ENCODE measurements at places on chromosomes 12 and 14.

- no peak for DNase-seq
These were observed 97.1 kb downstream of the C2CD5 start for GRCh38 chr12:22447223-22447622.

- DNase-seq, result peak; percentile 59
These were observed 149.9 kb upstream of the BTG1 start for GRCh38 chr12:92295523-92295922.

GRCh38 chr14:89430391-89431236 is 13.6 kb upstream of the FOXN3 start:
- no peak for DNase-seq

DNA sequence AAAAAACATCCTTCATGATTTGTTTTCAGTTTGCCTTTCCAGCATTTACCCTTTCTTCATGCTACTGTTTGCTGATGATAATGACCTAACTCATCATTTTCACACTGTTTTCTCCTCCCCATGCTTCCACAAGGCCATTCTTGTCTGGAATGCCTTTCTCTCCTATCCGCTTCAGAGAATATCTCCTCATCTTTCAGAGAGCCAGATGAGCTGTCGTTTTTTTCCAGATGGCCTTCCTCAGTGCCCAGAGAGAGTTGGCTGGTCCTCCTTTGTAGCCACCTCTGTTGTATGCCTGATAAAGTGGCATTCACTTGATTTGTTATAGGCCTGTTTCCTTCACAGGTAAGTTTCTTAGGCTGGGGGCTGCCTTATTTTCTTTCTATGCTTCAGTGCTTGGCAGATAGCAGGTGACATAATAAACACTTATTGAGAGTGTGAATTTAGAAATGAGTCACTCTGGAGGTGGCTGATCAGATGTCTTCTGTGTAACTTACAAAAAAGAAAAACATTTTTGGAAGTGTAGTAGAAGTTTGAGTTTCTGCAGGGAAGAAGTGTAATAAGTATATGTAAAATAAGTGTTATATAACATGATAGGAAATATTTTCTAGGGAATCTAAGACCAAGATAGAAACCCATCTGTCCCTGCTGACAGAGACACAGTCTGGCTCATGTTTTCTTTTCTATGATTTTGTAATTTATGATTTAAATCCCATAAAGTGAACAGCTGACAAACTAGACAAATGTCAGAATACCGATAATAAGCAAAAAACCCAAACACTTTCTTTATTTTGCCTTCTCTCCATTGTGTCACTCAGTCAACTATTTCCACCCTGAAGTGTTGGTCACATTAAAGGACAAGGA is 174.5 kb downstream of the DACT1 start:
- DNase-seq, result no peak

DNA sequence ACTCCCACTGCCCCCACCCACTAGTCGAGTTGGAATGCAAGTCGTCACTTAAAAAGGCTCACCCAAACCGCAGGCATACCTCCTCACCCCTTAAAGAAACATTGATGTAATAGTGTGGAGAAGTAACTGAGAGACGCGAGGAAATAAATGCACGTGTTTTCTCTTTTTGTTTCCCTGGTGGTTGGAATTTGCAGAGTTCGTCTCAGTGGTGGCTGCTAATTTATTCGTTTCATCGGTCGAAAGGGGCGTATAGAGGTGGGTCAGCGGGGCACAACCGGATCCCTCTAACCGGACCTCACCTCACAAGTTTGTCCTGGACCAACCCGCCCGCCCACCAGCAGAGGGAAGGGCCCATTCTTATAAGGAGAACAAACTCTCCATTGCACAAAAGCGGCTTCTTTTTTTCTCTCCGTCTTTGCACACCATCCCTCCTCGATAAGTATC is 5.0 kb upstream of the NPAS3 start:
- peak; percentile 68 for DNase-seq

DNA sequence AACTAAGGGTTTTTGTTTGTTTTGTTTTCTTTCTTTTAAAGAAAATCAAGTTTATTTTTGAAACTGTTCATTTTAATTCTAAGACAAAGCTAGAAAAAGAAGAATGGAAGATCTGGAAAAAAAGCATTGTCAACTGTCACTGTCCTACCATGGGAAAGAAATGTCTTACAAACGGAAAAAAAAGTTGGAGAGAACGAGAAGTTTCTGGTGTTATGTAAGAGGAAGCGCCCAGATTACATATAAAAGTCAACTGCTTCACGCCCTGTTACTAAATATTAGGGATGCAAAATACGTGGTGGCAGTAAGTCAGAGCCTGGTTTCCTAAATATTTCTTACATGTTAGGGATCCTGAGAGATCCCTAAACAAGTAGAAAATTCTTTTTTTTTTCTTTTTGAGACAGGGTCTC is 14.3 kb upstream of the FBXL14 start:
- no peak for DNase-seq

- peak; percentile 67 for DNase-seq
These were observed 31.6 kb downstream of the KLRD1 start for GRCh38 chr12:10339053-10339840.

GRCh38 chr14:21003788-21004346 is 4.8 kb downstream of the SLC39A2 start:
- no peak for DNase-seq

DNA sequence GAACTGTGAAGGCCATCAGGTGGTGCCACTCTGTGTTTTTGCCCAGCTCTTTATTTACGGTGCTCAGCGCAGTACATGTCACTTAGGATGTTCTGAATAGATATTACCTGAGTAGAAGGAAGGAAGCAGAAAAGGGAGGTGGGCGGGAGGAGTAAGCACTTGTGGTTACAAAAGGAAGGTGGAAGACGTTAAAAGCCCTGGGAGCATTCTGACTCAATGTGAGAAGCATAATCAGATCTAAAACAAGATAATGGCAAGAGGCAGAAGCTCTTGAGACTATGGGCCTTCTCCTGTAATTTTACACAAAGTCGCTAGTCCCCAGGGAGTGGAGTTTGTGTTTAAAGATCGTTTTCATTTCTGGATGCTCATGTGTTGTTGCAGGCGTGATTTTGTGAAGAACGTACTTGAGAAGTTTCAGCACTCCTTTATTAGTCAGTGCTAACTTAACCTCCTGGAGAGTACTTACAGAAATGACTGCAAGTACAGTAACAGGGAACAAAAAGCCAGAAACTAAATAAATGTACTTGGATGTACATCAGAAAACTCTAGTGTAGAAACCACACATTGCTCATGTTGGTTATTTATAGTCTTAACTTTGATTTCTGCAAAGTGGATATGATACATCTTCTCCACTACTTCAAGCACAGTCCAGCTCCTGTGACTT is 1523.5 kb downstream of the AACS start:
- DNase-seq, result no peak

- DNase-seq, result no peak
These were observed 7.4 kb downstream of the PRIMA1 start for GRCh38 chr14:93780813-93781400.

DNA sequence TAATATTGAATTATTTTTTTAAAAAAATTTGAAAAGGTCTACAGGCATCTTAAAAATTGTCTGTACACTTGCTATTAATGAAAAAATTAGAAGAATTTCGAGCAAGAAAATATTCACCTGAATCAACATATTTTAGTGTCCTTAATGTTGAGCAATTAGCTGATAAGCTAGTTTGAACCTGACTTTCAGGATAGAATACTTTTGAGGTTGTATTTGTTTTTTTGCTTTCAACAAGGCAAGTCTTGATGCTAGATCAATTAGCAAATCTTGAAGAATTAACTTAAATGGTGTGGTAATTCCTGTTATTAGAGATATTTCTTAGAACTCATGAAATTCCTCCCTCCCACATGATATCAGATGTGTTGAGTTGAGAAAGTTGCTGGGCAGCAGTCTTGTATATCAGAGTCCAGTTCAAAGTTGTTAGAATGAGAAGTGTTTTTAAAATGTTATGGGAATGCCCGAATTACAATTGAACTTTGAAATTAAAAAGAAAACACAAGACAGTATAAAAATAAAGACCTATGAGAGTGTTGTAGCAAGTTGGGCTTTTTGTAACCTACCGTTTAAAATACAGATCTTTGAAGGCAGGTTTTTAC is 119.2 kb downstream of the TRMT5 start:
- DNase-seq, result no peak

DNA sequence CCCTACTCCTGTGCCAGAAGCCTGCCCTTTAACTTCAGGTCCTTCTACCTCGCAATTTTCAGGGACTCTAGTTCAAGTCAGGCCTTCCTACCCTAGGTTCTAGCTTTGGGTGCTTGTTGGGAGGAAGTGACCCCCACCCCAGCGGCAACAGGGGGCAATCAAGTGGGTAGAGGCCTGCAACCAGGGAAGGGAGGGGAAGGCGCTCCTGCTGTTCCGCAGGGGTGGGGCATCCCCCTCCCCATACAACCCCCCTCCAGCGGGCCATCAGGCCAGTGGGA is 204 bp upstream of the PRPH start:
- no peak for DNase-seq

- no peak for DNase-seq
These were observed 56.4 kb downstream of the GLT1D1 start for GRCh38 chr12:128909653-128910052.

GRCh38 chr14:102154821-102155549 is 15.3 kb downstream of the WDR20 start:
- DNase-seq, result peak; percentile 52

DNA sequence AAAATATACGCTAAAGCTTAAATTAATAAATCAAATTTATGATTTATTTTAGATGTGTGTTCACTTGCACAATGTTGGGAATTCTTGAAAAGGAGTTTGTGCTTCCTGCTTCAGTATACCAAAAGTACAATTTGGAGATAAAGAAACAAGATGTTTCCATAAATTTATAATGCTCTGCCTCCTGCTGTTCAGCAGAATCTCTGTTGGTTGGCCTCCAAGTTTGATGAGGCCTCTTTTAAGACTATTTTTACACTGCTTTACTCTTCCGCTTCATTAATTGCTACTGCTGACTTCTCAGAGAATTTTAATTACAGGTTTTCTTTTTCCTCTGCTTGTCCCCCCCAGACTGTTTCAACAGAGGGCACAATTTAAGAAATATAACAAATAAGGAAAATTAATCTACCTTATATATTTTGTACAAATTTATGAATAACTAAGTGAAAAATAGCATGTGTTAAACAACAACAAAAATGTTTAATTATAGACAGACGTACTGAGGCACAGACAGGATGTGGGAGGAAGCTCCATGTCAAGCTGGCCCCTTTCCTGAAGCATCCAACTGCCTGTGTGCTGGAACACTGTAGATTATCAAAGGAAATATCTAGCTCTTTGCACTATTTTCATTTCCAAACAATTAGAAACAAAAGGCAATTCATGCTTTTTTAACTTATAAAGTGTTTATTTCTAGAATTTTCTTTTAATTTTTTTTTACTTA is 83.9 kb downstream of the PIK3C2G start:
- no peak for DNase-seq

DNA sequence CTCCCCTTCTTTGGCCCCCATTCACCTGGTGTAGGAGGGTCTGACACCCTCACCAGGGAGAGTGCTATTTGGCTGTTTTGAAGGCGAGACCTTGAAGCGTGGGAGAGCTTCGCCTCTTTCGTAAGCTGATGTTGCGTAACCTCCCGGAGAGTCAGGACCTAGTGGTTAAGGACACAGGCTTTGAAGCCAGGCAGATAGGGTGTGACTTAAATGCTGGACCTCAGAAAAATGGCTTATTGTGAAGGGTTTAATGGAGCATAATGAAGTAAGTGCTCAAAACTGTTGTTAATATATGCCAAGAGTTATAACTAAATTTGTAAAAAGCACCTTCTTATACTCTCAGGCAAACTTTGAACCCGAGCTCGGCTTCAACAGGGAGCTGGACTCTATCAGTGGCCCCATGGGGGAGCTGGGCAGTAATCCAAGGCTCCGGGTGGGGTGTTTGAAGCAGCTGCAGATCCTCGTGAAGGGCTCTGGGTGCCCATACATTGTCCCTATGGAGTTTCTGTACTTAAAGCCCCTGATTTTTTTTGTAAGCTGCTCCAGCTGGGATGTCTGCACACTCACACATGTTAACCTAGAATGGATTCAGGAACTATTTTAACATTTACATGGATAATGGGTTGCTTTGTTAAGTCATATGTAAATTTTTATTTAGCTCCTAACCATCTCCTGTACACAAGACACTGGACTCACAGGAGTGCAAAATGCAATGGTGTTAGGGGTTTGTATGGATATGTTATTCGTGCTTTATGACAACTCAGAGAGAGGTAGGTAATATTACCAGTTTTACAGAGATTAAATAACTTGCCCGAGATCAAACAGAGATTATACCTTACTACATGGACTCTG is 26.0 kb downstream of the PPFIBP1 start:
- DNase-seq, result peak; percentile 87

- DNase-seq, result no peak
These were observed 36.0 kb upstream of the TDRD9 start for GRCh38 chr14:103892247-103892646.

DNA sequence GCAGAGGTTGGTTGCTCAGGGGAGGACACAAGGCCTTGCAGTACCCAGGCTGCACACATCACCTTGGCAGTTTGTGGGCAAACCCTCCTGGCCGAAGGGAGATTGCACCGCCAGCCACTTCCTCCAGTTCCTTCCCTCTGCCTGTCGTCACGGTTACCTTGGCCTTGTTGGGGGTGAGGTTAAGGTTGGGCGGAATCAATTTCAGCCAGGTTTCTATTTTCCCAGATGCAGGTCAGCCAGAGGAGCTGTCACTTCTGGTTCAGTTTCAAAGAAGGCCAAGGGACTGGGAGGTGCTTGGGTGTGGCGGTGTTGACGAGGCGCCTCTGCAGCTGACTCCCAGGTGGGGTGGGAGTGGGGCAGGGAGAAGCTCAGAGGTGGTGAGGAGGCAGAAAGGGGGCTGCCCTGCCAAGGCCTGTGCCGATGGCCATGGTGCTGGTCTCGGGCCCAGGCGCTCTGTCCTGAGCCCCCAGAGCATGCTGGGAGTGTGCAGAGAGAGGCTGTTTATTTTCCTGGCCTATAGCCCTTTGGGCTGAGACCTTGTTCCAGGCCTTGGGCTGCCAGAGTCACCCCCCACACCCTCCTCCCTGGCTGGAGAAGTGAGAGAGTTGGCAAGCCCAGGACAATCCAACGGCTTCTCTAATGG is 31.4 kb downstream of the JDP2 start:
- no peak for DNase-seq

GRCh38 chr14:65422088-65422834 is 9.7 kb downstream of the FUT8 start:
- DNase-seq, result peak; percentile 32

- peak; percentile 42 for DNase-seq
These were observed 103.9 kb upstream of the RFLNA start for GRCh38 chr12:124191024-124191359.

DNA sequence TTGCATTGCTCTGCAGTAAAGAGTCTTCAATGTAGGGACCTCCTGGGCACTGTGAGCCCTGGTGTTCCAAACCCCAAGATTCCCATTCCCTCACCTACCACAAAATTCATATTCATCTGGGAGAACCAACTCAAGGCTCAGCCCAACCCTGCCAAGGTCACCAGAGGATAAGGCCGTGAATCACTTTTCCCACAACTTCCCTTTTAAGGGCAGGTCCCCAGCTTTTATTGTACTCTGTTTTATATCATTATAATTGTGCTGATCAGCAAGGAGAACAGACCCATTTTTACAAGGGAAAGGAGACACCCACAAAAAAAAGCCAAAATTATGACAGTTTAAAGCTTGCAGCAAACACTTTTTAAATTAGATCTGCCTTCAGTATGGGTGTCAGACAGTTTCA is 363.0 kb upstream of the FKBP4 start:
- DNase-seq, result peak; percentile 32

GRCh38 chr12:104526320-104526719 is 69.6 kb downstream of the CHST11 start:
- no peak for DNase-seq

GRCh38 chr14:49206828-49207227 is 379.4 kb downstream of the RPS29 start:
- DNase-seq, result no peak

- DNase-seq, result peak; percentile 78
These were observed 99.6 kb downstream of the SLC25A47 start for GRCh38 chr14:100422556-100423316.

- no peak for DNase-seq
These were observed 4.7 kb upstream of the PLBD1 start for GRCh38 chr12:14572401-14572800.

Data from fibroblast of skin of back (primary cell).